ENCODE measurements at places on chromosomes 5 and 9. TPM values are rescaled to one million over a fixed set of nuclear protein-coding genes. Genes with fewer than 3 reads are reported as not detected.

DNA sequence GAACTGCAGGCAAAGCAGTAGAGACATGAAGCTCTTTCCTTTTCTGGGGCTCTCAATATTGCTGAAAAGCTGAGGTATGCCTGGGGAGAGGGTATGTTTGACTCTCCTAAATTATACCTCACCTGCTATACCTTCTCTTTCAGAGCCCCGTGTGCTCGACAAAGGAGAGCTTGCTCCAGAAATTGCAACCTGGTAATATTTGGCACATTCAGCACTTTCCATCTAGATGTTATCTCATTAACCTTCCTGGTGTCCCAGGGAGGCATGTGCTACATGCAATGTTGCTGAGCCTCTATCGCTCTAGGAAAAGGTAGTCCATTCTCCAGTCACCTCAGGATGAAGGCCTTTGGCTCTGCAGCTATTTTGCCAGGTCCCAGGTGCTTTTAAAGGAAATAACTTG lies 78.5 kb upstream of the ZSWIM6 start:
- H3K27ac ChIP-seq, result no peak overlapping the region
- H3K4me1 ChIP-seq, result no peaks in the 10 kb centered on the region
- H3K4me3 ChIP-seq, result no peak overlapping the region
- H3K36me3 ChIP-seq, result no peaks in the 10 kb centered on the region
- H3K27me3 ChIP-seq, result no peaks in the 10 kb centered on the region

DNA sequence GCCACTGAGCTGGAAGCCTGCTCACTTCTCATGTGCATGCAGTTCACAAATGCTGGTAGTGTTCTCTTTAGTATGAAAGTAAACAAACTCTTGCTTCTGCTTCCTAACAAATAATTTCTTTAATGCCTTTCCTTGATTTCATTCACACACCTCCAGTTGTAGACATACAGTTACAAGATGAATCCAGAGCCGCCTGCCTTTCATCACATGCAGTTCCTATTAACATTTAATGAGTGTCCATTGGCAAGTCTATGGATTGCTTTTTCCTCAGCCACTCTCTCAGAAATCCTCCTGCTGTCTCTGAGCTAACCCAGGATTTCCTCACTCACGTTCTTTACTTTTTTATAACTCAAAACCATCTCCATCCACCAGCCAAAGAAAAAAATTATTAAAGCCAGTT lies 408.6 kb downstream of the BNC2 start:
- H3K4me3 ChIP-seq, result no peak overlapping the region
- no peak for DNase-seq
- no peaks in the 10 kb centered on the region for H3K27me3 ChIP-seq
- H3K4me1 ChIP-seq, result no peaks in the 10 kb centered on the region
- H3K27ac ChIP-seq, result no peak overlapping the region
- no peaks in the 10 kb centered on the region for H3K36me3 ChIP-seq

GRCh38 chr5:107985144-107985543 lies 314.4 kb upstream of the EFNA5 start:
- DNase-seq, result no peak
- no peaks in the 10 kb centered on the region for H3K36me3 ChIP-seq
- H3K4me1 ChIP-seq, result no peaks in the 10 kb centered on the region

- no peaks in the 10 kb centered on the region for H3K4me1 ChIP-seq
- no peaks in the 10 kb centered on the region for H3K27me3 ChIP-seq
- H3K27ac ChIP-seq, result no peak overlapping the region
- DNase-seq, result no peak
Measured at GRCh38 chr5:100502684-100503083, 32.5 kb upstream of the FAM174A start.

GRCh38 chr9:109880276-109881169 lies 100.5 kb downstream of the PALM2AKAP2 start:
- H3K27me3 ChIP-seq, result no peaks in the 10 kb centered on the region
- no peaks in the 10 kb centered on the region for H3K4me1 ChIP-seq
- no peak overlapping the region for H3K27ac ChIP-seq
- no peak overlapping the region for H3K4me3 ChIP-seq
- H3K36me3 ChIP-seq, result no peaks in the 10 kb centered on the region

- no peaks in the 10 kb centered on the region for H3K4me1 ChIP-seq
- no peaks in the 10 kb centered on the region for H3K36me3 ChIP-seq
- DNase-seq, result no peak
- no peak overlapping the region for H3K4me3 ChIP-seq
Measured at GRCh38 chr5:61783481-61783880, 451.4 kb downstream of the ZSWIM6 start.

GRCh38 chr5:2960294-2960693 lies 208.8 kb upstream of the IRX2 start:
- no peaks in the 10 kb centered on the region for H3K36me3 ChIP-seq
- DNase-seq, result no peak
- no peak overlapping the region for H3K4me3 ChIP-seq

DNA sequence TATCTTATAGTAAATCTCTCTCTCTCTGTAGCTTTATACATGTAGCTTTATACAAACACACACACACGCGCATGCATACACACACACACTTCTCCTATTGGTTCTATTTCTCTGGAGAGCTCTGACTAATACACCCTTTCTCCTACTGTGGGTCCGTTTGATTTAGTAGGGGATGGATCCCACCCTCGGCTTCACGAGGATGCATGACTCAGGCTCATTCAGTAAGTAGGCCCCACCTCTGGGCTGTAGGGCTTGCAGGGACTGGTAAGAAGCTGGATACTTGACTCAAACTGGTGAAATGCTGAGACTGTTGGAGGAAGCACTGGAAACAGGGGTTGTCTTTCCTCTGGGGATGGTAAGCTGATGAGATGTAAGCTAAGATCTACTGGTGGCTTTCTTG lies 98.7 kb downstream of the SLC24A2 start:
- H3K27ac ChIP-seq, result no peak overlapping the region
- DNase-seq, result no peak
- no peaks in the 10 kb centered on the region for H3K27me3 ChIP-seq
- H3K36me3 ChIP-seq, result no peaks in the 10 kb centered on the region

GRCh38 chr9:14961372-14962068 lies 51.3 kb upstream of the FREM1 start:
- H3K36me3 ChIP-seq, result no peaks in the 10 kb centered on the region
- DNase-seq, result no peak
- no peak overlapping the region for H3K27ac ChIP-seq

GRCh38 chr5:97162045-97162444 lies 19.6 kb upstream of the LIX1 start:
- no peaks in the 10 kb centered on the region for H3K4me1 ChIP-seq
- H3K36me3 ChIP-seq, result peaks cover 4% of the 10 kb centered on the region
- peak; percentile 42 for DNase-seq

DNA sequence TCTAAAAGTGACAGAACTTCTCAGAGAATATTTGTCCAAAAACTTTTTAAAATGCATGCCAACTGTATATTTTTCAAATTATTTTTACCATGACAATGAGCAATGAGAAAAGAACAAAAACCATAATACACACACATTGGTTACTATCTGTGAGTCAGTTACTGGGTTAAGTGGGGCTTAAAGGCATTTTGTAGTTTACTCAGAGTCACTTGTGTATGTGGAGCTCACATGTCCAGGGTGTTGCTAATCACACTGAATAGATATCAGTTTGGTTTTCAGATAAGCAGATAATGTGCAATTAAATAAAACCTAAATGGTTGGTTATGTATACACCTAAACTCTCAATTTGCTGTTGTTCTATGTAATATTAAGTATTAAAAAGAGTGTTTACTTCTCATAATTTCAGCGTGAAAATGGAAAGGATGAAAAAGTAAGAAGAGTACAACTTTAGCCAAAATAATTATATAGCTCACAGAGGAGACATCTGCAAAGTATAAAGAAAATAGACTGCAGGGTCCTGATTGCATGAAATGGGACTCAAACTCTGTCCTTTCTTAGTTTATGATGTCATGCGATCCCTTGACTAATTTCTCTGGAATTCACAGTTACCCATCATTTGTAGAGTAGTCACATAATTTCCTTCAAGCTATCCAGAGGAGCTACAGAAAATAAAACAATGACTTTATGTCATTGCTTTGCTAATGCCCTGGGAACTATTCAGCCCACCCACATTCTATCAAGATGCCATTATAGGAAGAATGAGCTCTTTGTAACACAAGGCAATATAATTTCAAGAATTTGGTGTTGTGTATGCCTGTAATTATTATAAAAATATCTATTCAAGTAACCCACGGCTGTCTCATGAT lies 388.0 kb upstream of the ZNF608 start:
- H3K36me3 ChIP-seq, result no peaks in the 10 kb centered on the region
- no peak overlapping the region for H3K27ac ChIP-seq
- no peak for DNase-seq
- no peak overlapping the region for H3K4me3 ChIP-seq
- no peaks in the 10 kb centered on the region for H3K4me1 ChIP-seq

DNA sequence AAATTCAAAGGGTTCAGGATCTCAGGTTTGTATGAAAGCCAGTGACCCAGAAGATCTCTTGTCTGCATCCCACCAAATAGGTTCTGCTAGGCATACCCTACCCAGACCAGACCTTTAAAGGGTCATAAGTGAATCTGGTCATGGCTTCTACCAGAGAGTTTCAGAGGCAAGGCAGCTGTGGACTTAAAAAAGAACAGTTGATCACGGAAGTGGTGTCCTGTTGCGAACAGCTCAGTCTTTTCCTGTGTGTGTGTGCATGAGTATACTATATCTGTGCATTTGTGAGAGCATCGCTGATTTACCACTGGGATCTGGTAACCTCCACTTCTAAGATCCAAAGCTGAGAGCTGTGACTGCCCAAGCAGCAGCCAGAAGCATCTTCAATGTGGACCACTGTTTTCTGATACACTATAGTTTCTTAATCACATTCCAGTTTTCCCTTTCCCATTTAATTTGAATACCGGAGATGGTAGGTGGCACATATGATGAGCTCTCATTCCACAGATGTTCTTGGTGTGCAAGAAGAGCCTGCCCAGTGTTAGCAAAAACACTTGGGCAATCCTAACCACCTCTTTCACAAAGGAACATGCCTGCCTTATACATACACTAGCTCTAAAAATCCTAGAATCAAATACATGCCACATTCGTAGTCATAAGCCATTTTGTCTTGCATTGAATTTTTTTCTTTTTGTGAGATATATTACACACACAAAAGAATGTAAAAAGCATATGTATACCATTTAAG lies 36.2 kb upstream of the OR2S2 start:
- H3K27me3 ChIP-seq, result no peaks in the 10 kb centered on the region
- H3K4me1 ChIP-seq, result no peaks in the 10 kb centered on the region
- H3K4me3 ChIP-seq, result no peak overlapping the region

DNA sequence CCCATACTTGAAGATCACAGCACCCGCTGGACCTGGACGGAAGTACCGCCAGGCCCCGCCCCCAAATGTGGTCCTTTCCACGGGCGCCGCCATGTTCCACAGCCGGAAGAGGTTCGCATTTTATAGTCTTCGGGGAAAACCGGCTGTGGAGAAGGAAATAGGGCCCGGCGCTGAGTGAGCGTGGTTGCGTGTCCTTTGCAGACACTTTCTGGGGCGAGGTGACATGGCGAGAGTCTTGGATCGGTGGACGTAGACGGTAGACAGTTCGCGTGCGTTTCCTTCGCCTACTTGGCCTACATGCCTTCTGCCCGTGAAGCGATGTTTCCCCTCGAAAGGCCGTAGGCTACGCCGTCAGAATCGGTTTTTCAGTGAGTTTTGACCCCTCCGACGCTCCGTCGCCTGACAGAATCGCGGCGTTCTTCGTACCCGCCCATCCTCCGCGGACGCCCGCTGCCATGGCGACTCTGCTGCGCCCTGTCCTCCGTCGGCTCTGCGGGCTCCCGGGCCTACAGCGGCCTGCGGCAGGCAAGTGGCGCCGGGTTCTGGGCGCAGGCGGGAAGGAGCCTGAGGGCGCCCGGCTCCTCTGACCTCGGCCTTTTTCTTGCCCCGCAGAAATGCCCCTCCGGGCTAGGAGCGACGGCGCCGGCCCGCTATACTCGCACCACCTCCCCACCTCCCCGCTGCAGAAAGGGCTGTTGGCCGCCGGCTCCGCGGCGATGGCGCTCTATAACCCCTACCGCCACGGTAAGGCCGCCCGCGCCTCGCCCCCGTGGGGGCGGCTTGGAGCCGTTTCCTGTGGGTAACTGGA lies at the start of the genes COQ4 and TRUB2:
COQ4 (plus strand) TSS at position 436 of the 808 bp plus-strand sequence; CDS start at position 456, 20 bp downstream.
TRUB2 (minus strand) TSS at position 44 of the 808 bp plus-strand sequence; CDS start at position 5, 39 bp downstream.
- no peaks in the 10 kb centered on the region for H3K27me3 ChIP-seq
- H3K36me3 ChIP-seq, result peaks cover 15% of the 10 kb centered on the region
- peaks cover 29% of the 10 kb centered on the region for H3K4me1 ChIP-seq
- H3K4me3 ChIP-seq, result peak within 1 kb of the TSS; percentile 81
- DNase-seq, result peak; percentile 93

- H3K4me1 ChIP-seq, result no peaks in the 10 kb centered on the region
- no peak for DNase-seq
- H3K27ac ChIP-seq, result no peak overlapping the region
- H3K36me3 ChIP-seq, result no peaks in the 10 kb centered on the region
- no peaks in the 10 kb centered on the region for H3K27me3 ChIP-seq
Measured at GRCh38 chr5:80109646-80110478, 74.7 kb downstream of the THBS4 start.

- H3K4me3 ChIP-seq, result no peak overlapping the region
- no peak for DNase-seq
- no peaks in the 10 kb centered on the region for H3K27me3 ChIP-seq
- H3K27ac ChIP-seq, result no peak overlapping the region
- no peaks in the 10 kb centered on the region for H3K36me3 ChIP-seq
- H3K4me1 ChIP-seq, result no peaks in the 10 kb centered on the region
Measured at GRCh38 chr9:13481274-13481673, 201.8 kb upstream of the MPDZ start.

GRCh38 chr9:97310023-97310422 lies 2.6 kb downstream of the CCDC180 start:
- no peaks in the 10 kb centered on the region for H3K4me1 ChIP-seq
- no peak overlapping the region for H3K27ac ChIP-seq
- no peaks in the 10 kb centered on the region for H3K36me3 ChIP-seq
- no peak for DNase-seq
- no peaks in the 10 kb centered on the region for H3K27me3 ChIP-seq

GRCh38 chr9:23887781-23888180 lies 61.7 kb upstream of the ELAVL2 start:
- DNase-seq, result no peak
- no peak overlapping the region for H3K27ac ChIP-seq
- H3K27me3 ChIP-seq, result no peaks in the 10 kb centered on the region

DNA sequence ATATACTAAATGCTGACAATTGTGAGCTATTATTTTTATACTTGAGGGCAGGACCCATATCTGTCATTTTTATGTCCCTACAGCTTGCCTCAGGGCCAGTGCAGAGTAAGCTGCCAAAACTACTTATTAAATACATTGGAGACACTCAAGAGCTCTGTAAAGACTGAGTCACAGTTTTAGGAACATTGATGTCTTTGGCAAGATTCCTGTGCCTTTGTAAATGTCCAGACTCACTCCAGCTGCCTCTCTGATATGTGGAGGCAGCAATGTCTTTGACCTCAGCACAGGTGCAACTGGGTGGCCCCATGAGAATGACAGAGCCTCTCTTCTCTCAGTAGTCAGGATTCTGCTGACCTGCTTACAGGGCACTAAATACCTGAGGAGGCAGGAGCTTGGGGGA lies 363.2 kb downstream of the OSTF1 start:
- H3K27ac ChIP-seq, result no peak overlapping the region
- no peaks in the 10 kb centered on the region for H3K36me3 ChIP-seq
- no peak for DNase-seq
- H3K4me3 ChIP-seq, result no peak overlapping the region

The CYLC2 gene
- not detected for polyA plus RNA-seq

The SHISAL2B gene
- polyA plus RNA-seq, result not detected

The FCN2 gene
- not detected for polyA plus RNA-seq

The TAS2R1 gene
- not detected for polyA plus RNA-seq

The DCTN3 gene
- 128 TPM for polyA plus RNA-seq

The BARHL1 gene
- polyA plus RNA-seq, result not detected
